ENCODE measurements at places on chromosomes 13 and 19. TPM values are rescaled to one million over a fixed set of nuclear protein-coding genes. Genes with fewer than 3 reads are reported as not detected.

CACNG8 gene
- total RNA-seq: not detected

SIGLEC5 gene
- not detected for total RNA-seq

ZNF497 gene
- total RNA-seq: 2.6 TPM

PRR12 gene
- 32.9 TPM for total RNA-seq

RNF113B gene
- total RNA-seq: not detected

ADGRE2 gene
- total RNA-seq: 1.2 TPM

DNA sequence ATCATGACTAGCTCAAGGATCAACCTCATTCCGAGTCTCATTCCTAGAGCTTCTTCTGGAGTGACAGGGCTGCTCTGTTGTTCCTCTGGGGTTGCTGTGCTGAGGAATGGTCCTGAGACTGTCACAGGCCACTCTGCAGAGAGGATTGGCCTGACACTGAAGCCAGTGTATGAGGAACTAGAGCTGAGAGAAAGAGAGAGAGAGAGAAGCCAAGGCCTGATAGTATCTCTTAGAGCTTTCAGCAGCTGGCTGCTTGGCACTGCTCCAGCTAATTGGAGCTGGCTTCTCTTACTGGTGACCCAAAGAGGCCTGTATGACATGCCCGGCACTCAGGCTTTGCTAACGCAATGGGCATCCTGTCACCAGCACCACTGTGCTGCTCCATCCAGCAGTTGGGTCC is 73.4 kb upstream of the FLT1 start:
- no peak for DNase-seq

GRCh38 chr19:17536955-17537354 is 18.5 kb upstream of the COLGALT1 start:
- no peak for DNase-seq

DNA sequence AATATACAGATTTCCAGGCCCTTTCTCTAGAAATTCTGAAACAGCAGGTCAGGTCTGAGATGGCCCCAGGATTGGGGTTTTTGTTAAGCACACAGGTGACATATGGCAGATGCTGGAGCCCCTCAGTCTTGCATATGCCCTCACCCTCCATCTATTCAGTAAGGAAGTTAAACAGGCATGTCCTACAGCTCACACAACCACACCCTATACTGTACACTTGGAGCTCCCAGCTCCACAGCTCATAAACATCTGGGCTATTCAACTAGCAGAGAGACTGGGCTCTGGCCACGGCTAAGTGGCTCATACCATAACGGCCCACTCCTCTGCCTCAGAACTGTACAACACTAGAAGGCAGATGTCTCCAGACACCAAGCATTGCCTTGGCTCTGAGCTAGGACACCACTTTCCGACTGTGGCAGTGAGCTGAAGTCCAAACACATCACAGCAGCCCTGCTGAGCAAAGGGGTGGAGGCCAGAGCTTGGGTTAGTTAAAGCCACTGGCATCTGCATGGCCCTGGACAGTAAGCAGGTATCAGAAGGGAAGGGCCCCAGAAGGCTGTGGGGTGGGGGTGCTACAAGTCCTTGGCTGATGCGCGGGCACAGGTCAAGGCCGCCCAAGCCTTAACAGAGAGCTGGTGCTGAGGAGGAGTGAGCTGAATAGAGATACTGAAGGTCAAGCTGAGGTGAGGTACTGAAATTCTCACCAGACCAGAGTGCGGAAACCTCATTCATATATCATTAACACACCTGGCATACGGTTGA is 79.1 kb downstream of the ABCC4 start:
- DNase-seq: no peak

DNA sequence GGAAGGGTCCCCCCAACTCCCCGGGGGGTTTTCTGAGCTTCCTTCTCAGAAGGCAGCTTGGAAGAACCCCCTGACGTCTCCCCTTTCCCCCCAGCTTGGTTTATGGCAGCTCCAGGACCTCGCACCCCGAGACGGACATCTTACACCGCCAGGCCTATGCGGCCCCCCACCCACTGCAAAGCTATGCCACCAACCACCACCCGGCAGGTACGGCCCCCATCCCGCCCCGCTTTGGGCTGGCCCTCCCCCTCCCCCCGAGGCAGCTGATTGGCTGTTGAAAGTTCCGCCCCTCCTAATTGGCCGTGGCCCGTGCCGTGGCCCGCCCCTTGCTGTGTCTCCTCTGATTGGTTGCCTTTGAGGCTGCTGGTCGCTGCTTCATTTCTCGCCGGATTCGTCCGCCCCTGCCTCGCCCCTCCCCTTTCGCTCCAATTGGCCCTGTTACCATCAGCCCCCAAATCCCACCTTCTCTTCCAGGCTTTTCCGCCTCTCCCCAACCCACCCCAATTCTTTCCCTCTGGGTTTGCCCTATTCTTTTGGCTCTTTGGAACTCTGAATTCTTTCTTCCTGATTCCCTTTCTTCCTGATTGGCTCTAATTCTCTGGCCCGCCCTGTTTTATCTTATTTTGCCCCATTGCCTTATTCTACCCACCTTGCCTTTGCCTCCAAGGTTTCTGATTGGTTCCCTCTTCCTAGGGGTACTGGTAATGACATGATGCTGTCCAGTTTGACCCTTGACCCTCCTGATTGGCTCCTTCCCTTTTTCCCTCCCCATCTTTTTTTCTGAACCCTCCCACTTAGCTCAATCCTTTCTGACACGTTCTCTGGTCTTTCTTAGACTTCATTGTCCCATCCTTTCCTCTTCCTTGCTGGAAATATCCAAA is 2.5 kb downstream of the PRR12 start:
- peak; percentile 94 for DNase-seq

DNA sequence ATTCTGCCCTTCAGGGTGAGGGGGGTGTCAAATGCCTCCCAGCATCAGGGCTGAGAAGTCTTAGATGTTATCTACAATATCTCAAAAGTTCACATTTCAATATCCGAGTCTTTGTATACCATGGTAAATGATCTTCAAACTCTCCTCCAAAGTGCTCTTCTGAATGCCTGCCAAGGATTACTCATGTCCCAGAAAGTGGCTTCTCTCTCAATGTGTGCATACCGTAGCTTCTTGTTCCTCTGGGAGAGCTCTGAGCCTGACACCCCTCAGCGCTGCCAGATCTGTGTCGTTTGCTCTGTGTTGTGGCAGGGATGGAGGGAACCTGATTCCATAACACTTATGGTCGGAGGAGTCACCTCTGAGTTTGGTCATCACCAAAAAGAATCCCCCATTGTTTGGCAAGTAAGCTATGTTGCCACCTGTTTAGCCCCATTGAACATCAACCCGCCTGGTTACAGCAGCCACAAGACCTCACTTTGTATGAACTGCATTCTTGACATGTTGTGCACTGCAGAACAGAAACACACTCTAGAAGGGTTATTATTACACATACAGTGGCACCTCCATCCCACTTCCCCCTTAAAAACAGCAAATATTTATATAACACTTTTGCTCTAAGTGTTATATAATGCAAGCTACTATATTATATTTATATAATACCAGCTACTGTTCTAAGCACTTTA is 163.1 kb upstream of the MIR17HG start:
- DNase-seq: no peak

DNA sequence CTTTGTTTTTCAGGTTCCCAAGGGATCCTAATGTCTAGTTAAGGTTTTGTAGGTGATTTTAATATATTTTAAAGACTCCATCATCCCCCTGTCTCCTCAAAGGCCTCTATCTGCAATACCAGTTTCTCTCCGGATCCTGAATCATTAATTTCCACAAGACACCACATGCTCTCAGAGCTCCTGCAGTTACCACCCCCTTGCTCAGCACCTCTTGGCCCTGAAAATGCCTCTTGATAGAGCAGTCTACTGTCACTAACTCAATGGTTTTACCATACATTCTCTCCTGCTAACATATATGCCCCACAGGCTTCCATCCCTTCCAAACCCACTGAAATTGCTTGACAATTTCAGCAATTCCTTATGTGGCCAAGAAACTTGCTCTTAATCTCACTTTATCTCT is 1.9 kb upstream of the PEG3 start:
- DNase-seq: no peak

DNA sequence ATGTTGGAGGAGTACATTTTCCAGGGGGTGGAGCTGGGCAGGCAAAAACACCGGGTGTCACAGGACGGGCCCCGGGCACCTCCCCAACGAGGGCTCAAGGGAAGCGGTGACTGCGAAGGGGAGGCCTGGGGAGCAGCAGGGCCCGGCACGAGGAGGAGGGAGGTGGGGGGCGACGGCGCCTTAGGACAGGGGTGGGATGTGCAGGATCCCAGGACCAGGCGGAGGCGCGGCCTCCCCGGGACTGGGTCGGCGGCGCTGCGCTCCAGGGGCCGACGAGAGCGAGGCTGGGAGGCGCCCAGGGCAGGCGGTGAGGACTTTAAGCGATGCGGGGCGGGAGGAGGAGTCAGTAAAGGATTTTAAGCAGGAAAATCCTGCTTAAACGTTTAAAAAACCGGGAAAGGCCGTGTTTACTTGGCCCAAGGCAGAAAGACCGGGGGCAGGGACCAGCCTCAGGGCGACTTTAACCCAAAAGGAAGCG is 427 bp downstream of the ZNF160 start:
- peak; percentile 39 for DNase-seq

DNA sequence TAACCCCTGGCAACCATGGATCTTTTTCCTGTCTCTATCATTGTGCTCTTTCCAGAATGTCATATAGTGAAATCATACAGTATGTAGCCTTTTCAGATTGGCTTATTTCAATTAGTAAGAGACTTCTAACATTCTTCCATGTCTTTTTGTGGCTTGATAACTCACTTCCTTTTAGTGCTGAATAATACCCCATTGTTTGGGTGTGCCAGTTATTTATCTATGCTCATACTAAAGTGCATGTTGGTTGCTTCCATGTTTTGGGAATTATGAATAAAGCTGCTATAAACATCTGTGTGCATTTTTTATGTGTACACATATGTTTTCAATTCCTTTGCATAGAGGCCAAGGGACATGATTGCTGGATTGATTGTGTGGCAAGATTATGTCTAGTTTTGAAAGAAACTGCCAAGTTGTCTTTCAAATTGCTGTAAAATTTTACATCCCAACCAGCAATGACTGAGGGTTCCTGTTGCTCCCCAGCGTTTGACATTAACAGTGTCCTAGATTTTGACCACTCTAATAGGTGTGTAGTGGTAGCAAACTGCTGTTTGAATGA is 358.9 kb downstream of the ITGBL1 start:
- no peak for DNase-seq

- no peak for DNase-seq
Measured at GRCh38 chr19:50341091-50341564, 12.0 kb upstream of the KCNC3 start.

- DNase-seq: no peak
Measured at GRCh38 chr13:34869696-34870095, 72.4 kb upstream of the NBEA start.

- no peak for DNase-seq
Measured at GRCh38 chr19:51993422-51993821, 6.8 kb upstream of the ZNF350 start.

DNA sequence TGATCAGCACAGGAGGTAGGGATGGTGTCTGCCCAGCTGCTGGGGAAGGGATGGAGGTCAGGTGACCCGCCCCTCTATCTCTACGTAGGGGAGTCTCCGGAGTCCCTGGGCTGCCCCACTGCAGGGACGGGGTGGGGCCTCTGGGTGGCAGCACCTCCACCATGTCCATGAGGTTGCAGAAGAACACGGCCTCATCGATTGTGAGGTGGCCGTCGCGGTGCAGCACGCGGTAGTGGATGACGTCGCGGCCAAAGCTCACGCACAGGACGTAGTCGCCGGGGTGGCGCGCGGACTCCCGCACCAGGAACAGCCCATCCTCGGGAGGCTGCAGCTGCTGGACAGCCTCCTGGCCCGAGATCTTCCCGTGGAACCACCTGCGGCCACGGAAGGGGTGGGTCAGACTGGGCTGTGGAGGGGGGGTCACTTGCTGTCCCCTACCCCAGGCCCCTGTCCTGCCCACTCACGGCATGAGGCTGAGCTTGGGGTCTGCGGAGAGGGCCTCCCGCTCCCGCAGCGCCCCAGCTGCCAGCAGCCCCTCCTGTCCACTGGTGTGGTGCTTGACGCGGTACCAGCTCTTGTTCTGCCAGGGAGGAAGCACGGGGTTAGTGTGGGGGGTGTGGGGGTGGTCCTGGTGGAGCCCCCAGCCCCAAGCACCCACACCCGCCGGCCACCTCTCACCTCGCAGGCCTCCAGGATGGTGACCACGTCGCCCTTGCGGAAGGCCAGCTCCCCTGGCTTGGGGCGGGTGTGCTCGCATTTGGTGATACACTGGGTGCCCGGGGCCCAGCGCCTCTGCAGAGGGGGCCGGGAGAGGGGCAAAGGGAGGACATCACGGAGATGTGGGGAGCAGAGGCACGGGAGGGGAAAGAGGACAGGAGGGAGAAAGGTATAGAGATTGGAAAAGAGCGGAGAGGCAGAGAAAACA is 2.3 kb downstream of the MATK start:
- DNase-seq: peak; percentile 52

Measured in activated naive CD4-positive, alpha-beta T cell treated with anti-CD3 and anti-CD28 coated beads, Interleukin-2, amount 50 U/mL, for 72 hours (primary cell).